Sciatic nerve (tissue), 2 donors: ENCODE measurements at places on chromosomes 1 and 21.

GRCh38 chr1:66383611-66384010 lies 150.3 kb upstream of the SGIP1 start:
- DNase-seq: no peak

DNA sequence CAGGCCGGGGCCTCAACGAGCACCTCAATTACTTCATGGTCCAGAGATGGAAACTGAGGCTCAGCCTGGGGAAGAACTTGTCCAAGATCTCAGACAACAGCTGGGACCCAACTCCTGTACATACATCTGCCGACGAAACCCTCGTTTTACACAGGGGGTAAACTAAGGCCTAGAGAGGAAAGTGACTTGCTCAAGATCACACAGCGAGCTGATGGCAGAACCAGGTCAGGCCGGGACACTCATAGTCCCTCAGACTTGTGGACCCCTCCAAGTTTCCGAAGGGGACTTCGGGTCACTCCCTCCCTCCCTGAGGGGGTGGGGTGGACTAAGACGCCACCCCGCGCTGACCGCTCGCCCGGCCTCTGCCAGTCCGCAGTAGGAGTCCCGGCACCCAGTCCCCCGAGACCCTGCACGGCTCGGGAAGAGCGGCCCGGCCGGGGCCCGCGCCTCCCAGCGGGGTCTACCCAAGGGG lies 430 bp downstream of the WASF2 start:
- no peak for DNase-seq

- no peak for DNase-seq
Observed at GRCh38 chr1:176837708-176838107, 326.8 kb downstream of the ASTN1 start.

DNA sequence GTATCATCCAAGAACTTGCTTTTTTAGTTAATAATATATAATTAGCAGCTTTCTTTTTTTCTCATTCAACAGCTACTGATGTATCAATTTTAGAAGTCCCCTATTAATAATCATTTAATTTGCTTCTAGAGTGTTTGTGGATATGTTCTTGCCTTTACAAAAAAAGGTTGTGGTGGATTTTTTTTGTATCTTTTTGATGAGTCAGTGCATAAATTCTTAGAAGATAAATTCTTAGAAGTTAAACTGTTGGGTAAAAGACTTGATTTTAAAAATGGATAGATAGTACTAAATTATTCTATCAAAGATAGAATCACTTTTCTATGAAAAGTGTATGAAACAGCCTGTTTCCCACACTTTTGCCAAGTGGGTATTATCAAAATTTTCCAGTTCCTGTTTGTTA lies 11.9 kb downstream of the FGGY start:
- DNase-seq: no peak

- no peak for DNase-seq
Observed at GRCh38 chr1:226617109-226617508, 68.5 kb downstream of the STUM start.

GRCh38 chr1:224500796-224501195 lies 66.2 kb upstream of the WDR26 start:
- no peak for DNase-seq

DNA sequence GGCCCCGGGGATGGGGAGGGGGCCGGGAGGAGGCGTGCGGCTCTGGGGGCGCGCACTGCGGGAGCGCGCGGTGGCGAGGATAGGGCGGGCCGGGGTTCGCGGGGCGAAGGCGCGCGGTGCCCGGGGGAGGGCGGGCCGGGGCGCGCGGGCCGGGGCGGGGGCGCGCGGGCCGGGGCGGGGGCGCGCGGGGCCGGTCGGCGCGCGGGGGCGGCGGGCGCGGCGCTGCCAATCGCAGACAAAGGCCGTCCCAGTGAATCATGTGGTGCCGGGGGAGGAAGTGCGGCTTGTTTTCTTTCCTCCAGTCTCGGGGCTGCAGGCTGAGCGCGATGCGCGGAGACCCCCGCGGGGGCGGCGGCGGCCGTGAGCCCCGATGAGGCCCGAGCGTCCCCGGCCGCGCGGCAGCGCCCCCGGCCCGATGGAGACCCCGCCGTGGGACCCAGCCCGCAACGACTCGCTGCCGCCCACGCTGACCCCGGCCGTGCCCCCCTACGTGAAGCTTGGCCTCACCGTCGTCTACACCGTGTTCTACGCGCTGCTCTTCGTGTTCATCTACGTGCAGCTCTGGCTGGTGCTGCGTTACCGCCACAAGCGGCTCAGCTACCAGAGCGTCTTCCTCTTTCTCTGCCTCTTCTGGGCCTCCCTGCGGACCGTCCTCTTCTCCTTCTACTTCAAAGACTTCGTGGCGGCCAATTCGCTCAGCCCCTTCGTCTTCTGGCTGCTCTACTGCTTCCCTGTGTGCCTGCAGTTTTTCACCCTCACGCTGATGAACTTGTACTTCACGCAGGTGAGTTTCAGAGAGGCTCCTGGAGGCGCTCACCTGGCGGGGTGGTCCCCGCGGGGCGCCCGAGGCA lies at the start of gene GPR137B:
Gene GPR137B, plus strand, starts transcription at position 287 of the 851 bp plus-strand sequence. Its CDS starts 84 bp downstream, at position 371.
- peak; percentile 78 for DNase-seq

DNA sequence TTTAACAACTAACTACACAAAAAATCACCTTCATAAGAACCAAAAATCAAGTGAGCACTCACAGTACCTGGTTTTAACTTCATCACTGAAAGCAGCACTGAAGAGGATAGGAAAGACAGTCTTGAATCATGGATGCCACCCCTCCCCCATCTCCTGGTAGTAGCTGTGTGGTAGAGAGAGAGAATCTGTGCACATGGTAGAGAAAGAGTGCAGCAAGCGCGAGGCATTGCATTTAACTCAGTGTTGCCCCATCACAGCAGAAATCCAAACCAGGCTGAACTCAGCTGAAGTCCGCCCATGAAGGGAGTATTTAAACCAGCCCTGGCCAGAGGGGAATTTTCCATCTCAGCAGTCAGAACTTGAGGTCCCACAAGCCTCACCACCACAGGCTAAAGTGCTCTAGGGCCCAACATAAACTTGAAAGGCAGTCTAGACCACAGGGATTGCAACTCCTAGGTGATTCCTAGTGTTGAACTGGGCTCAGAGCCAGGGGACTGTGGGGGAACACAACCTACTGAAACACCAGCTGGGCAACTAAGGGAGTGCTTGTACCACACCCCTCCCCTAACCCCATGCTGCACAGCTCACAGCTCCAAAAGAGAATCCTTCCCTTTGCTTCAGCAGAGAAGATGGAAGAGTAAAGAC lies 38.4 kb downstream of the VAV3 start:
- DNase-seq: no peak

DNA sequence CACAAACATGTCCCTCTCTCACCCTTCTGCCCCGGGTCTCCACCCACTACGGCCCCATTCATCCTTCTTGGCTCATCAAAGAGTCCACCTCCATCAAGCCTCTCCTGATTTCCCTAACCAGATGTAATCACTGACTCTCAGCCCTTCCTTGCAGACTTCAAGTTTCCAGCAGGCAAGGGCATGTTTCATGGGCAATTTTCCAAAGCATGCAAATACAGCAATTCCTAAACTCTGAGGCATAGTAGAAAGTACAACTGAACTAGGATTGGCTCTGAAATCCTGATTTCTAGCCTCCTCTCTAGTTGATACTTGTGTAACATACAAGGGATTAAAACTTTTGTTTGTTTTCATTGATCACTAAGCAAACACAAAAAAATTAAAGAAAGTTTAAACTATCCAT lies 109.1 kb upstream of the GADD45A start:
- DNase-seq: no peak

DNA sequence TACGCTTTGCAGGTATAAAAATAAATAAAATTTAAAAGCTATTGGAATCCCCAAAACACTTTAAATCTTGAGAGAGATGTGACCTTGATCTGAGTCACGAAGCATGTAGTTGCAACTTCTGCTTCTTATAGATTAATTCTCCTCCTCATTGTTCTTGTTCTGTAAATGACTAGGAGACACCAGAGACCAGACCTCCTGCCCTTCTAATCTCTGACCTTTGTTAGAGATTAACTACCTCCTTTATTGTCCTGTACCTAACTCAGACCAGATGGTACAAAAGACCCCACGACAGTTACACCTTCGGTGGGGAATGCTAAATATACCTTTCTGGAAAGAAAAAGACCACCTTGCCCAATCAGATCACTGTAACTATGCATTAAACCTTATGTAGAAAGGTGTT lies 76.9 kb upstream of the NEK2 start:
- DNase-seq: no peak

GRCh38 chr1:245512181-245512888 lies 357.6 kb downstream of the KIF26B start:
- no peak for DNase-seq

GRCh38 chr1:202367271-202367670 lies 18.8 kb downstream of the PPP1R12B start:
- DNase-seq: no peak

- DNase-seq: no peak
Observed at GRCh38 chr1:168734946-168735345, 5.9 kb upstream of the DPT start.

- DNase-seq: no peak
Observed at GRCh38 chr1:218394989-218395388, 49.9 kb downstream of the TGFB2 start.

DNA sequence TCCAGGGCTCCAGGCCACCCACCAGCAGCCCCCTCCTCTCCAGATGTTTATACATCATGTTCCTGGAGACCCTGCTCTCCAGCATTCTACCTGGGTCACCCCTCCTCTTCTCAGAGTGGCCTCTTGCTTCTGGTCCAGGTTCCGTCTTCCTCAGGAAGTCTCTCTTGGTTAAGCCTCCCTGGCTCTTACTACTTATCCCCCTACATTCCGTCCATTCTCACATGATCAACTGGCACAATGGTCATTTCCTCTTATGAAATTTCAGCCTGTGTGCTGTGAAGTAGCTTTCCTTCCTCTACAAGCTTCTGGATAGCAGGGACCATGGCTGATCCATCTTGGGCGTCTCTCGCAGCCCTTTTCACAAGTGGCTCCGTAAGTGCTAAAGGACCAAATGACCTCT lies 33.9 kb upstream of the ATP2B4 start:
- no peak for DNase-seq

- no peak for DNase-seq
Observed at GRCh38 chr1:59014827-59015226, 231.0 kb upstream of the JUN start.

DNA sequence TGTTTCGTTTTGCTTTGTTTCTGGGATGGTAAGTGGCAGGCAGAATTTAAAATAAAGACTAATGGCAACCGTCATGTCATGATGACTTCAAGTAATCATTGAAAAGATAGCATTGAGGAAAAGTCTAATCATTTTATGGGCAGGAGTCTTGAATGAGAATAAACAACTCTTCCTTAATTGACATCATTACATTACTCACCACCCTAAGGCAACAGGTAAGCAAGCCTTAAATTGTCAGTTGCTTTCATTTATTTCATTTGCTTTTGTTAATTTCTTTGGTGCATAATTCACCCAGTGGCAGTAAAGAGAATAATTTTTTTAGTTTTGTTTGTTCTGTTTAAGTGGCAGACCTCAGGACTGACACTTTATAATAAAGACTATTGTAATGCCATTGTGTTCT lies 669.0 kb downstream of the RWDD3 start:
- no peak for DNase-seq

GRCh38 chr1:16392740-16393569 lies 25.9 kb downstream of the SZRD1 start:
- DNase-seq: no peak

- no peak for DNase-seq
Observed at GRCh38 chr1:24190983-24191461, 3.9 kb upstream of the IFNLR1 start.

DNA sequence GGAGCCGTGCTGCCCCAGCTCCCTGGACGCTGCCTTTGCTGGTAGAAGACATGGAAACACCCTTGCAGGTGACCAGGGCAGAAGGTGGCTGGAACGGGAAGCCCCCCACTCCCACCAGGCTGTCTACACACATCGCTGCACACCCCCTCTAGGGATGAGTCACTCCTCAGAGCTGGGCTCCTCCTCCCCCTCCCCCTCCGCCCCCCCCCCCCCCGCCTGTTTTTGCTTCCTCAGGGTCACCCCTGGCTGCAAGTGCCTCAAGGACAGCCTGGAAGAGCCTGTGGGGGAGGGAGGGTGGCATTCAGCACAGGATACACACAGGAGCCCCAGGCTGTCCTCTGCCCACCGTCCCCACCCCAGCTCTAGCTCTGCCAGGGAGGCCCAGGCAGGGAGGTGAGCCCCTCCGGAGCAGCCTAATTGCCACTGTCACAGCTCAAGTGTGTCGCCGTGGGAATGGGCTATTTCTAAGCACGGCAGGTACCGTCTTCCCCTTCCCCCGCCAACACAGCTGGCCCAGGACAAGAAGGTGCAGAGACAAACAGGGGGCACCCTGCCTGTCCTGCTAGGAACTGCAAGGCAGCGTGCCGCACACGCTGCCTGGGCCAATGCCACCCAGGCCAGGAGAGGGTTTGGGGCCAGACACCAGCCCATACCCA lies 2.5 kb downstream of the FNDC10 start:
- no peak for DNase-seq

DNA sequence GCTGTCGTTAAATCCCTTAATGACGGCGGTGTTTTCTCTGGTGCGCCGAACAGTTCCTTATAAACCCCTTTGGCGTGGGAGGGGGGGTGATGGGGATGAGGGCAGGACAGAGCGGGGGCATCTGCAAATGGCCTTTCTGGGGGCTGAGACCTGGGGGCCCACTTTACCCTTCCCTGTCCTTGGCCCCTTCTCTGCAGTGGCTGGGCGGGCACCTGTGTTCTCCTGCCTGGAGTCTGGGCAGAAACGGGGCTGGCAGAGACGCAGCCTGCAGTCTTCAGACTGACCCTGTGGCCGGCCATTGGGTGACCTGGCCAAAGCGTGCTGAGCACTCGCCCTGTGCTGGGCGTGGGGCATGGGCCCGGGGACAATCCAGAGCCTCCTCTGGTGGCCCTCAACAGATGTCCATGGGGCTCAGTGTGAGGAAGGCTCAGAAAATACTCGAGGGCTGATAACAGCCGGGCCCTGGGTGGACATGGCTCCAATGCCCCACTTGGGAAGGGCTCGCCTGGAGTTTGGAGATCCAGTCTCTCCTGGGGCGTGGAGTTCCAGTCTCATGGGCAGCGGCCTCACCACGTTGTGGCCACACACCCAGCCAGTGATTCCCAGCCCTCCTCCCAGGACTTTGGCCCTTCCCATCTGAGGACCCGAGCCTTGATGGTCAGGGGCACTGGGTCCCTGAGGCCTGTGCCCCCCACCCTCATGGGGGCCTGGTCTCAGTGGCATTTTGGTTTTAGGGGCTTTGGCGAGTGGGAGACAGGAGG lies 50.8 kb upstream of the ACTRT2 start:
- DNase-seq: peak; percentile 48

DNA sequence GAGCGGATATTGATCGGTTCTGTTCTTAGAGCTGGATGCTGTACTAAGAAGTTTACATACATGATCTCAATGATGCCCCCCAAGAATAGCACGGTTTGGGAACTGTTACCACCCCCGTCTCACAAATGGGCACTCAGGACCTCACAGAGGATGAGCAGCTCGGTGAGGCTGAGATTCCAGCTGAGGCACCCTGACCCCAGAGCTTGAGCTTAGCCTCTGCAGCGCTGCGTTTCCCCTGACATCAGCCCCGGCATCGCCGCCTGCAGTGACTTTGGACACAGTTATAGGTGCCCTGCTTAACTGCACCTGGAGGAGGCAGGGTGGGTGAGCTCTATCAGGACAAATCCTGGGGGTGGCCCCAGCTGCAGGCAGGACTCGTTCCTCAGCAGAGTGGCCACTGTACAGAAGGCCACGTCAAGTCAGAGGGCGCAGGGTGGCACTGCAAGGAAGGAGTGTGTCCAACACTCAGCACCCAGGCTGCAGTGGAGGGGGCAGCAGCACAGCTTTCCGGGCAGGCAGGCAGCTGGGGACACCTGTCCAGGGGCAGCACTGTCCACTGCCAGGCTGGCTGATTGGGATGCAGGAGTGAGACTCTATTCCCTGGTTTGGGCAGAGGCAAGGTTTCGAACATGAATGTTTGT lies 65.8 kb upstream of the ABCG1 start:
- peak; percentile 48 for DNase-seq

- no peak for DNase-seq
Observed at GRCh38 chr1:89147678-89148658, 22.1 kb upstream of the GBP2 start.
